ENCODE measurements at places on chromosomes 7 and 10.

- no peak for DNase-seq
These were observed 99.0 kb upstream of the ITGB1 start for GRCh38 chr10:33056828-33057596.

GRCh38 chr10:28948046-28948445 is 270.7 kb downstream of the BAMBI start:
- no peak for DNase-seq

DNA sequence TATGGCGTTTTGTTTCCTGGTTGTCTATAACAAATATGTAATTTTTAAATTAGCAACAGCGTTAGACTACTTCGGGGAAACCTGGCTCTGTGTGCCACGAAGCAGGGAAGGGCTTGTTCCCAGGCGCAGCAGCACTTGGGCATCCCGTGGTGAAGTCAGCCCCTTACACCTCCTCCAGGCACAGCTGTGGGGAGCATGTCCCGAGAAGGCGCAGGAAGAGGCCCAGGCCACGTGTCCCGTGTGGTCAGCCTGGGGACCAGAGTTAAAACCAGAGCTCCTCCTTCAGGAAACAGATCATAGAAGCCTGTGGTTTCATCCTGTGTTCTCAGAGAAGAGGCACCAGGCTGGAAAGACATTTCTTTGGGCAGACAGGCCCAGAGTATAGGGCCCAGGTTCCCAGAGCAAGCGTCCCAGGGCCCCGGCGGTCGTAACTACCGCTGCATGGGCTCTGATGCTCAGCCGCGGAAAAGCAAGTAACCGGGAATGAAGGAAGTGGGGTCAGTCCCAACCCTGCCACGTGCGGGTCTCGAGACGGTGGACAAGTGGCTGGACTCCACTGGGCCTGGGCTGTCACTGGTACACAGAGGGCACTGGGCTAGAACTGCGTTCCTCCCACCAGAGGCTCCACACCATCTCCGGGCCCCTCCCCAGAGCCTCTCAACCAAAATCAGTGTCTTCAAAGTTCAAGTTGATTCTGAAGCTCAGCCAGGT is 7.1 kb downstream of the NUDT1 start:
- peak; percentile 22 for DNase-seq

GRCh38 chr7:16693601-16694318 is 47.8 kb downstream of the BZW2 start:
- no peak for DNase-seq

- no peak for DNase-seq
These were observed 6.5 kb downstream of the ATP5F1C start for GRCh38 chr10:7794251-7795026.

DNA sequence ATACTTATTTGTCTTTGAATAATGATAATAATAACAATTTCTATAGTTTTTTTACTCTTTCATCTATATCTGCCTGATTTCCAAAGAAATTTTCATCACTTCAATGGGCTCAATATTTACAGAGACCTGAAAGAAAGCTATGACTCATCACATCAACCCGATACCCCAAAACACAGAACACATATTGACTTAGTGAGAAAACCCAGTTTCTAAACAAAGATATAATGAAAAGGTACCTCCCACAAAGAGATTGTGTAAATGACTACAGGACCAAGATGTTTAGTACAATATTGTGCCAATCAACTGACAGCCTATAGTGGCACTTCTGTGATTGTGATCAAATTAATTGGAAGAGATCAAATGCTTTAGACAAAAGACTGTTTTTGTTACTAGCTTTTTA is 133.9 kb downstream of the PCDH15 start:
- DNase-seq = no peak

GRCh38 chr10:18875477-18875876 is 173.1 kb upstream of the MALRD1 start:
- no peak for DNase-seq

DNA sequence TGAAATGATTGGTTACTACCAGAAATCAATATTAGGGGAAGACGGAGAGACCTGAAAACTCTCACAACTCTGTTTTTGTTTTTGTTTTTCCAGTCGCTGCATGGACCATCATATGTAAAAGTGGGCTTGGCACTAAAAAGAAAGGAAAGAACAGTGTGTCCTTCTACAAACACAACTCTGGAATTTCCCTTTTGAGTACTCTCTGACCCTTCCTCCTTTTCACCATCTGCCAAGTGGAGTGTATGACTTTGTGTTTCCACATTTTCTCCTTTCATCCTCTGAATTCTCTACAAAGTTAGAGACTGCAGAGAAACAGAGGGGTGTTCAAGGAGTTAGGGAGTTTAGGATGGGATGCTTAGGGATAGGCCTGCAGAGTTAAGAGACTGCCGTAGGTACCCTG is 92.0 kb downstream of the MDFIC start:
- DNase-seq = no peak

DNA sequence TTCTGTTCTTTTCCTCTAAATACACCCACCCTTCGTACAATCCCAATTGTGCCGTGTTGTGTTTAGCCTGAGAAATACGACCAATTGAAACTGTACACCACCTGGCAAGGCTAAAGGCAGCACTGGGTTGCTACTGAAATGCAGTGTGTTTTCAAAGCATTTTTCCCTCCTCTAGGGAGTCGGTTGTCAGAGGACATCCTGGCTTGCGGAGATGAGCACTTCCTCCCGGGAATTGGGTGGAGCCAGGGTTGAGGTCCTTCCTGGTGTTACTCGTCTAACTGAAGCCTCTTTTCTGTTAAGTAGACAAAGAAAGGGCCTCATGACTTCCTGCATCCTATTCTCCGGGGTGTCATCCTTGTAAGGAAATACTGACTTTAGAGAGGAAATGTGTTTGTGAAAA is 133.5 kb downstream of the MTPAP start:
- DNase-seq = no peak

DNA sequence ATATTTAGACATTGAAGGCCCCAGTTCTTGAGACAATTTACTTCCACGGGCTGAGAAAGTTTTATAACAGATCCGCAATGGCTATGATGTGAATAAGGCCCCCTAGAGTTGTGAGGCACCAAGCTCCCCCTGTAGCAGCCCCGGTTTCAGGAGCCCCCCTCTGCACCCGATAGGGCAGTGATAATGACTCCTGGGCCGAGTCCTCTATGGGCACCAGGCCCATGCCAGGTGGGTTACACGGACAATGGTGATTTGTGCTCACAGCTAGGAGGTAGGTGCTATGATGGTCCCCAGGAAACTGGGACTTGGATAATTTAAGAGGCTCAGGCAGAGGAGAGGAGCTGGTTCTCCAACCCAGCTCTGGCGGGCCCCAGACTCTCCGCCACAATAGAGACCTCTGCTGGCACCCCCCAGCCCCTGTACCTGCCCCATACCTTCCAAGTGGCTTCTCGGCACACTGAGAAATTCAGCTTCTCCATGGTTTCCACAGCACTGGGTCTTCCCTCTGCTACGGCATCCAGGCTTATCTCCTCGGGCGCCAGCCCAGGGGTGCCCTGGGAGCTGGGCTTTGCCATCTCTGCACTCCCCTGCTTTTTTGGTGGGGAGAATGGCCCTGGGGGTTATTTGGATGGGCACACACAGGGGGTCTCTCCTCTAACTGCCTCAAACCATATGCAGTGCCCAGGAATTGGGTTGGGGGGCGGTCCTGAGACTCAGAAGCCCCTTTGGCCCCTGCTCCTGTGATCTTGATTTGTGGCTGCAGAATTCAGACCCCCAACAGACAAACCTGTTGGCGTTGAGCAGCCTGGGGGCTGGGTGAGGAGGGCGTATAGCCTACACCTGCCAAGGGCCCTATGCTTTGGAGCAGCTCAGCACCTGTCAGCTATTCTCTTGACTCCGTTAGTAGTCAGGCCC is 12.2 kb upstream of the KCP start:
- no peak for DNase-seq

- DNase-seq = no peak
These were observed 25.7 kb downstream of the UNC5B start for GRCh38 chr10:71237843-71238623.

- peak; percentile 79 for DNase-seq
These were observed 317.3 kb upstream of the FZD1 start for GRCh38 chr7:90946730-90947501.

DNA sequence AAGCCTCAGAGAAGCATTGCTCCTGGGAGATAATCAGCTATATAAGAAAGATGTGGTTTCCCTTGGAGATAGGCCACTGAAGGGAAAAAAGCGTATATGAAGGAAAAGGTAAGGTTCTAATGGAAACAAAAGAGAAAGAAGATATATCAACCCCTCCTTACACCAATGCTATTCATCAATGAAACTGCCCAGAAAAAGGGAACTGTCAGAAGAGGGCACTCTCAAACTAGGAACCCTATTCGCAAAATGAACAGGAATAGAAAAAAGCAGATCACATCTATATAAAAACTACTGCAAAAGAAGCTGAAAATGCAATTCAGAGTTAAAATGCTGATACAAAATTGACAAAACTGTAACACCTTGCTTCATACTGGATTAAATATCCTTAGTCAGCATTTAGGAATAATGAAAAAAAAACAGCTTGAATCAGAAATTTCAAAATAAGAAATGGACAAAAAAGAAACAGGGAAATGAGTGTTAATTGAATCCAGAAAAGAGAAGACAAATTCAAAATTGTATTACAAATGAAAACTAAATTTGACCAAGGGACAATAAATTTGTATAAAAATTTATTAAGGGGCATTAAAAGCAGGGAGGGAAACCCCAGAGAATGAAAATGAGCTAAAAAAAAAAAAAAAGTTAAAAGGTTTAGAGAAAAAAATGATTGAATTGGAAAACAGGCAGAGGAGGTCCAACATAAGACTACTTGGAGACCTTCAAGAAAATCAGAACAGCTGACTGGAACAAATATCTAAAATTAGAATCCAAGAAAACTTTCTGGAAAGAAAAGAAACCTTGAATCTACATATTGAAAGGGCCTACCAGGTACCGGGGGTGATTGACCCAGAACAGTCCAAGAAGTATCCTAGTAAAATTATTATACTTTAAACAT is 17.9 kb downstream of the NHLRC2 start:
- DNase-seq = no peak

DNA sequence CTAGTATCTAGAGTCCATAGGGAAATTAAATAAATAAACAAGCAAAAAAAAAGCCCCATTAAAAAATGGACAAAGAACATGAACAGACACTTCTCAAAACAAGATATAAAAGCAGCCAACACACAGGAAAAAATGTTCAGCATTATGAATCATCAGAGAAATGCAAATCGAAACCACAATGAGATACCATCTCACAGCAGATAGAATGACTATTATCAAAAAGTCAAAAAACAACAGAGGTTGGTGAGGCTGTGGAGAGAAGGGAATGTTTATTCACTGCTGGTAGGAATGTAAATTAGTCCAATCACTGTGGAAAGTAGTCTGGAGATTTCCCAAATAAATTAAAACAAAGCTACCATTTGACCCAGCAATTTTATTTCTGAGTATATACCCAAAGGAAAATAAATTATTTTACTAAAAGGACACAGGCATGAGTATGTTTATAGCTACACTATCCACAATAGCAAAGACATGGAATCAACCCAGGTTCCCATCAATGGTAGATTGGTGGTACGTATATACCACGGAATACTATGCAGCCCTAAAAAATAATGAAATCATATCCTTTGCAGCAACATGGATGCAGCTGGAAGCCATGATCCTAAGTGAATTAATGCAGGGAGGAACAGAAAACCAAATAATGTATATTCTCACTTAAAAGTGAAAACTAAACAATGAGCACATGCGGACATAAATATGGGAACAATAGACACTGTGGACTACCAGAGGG is 366.5 kb upstream of the SEMA3C start:
- DNase-seq = no peak

DNA sequence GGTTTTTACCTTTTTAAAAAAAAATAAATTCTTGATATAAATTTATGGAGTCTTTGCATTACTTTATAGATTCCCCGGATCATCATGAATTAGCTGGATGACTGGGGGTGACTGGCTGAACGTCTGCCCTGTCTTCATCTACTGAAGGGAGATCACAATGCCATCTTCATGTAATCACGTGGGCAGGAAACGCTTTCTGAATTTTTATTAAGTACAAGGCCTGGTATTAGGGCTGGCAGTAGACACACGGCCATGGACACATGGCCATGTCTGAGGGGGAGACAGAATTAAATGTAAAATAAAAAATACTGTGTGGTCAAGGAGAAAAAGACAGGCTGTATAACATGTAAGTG is 111.2 kb downstream of the VIPR2 start:
- DNase-seq = no peak

GRCh38 chr10:98538472-98538871 is 91.7 kb upstream of the HPS1 start:
- DNase-seq = no peak

GRCh38 chr10:103278537-103278823 is 1.5 kb downstream of the INA start:
- DNase-seq = peak; percentile 47

DNA sequence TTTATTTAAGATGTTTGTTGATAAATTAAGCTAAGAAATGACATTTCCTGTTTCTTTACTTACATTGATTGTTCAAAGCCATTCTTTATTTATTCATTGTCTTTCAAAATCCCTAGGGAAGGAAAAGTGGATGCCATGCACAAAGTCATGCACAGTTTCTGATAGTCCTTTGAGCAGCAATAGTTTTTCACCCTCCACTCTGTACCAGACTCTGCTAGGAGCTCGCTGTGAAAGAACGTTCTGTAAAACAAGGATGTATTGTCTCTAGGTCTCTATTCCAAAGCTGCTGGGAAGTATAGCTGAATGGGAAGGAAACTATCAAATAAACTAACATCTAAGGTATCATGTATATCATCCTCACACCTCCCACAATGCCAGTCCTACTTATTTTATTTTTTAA is 7.8 kb upstream of the NOC3L start:
- no peak for DNase-seq

DNA sequence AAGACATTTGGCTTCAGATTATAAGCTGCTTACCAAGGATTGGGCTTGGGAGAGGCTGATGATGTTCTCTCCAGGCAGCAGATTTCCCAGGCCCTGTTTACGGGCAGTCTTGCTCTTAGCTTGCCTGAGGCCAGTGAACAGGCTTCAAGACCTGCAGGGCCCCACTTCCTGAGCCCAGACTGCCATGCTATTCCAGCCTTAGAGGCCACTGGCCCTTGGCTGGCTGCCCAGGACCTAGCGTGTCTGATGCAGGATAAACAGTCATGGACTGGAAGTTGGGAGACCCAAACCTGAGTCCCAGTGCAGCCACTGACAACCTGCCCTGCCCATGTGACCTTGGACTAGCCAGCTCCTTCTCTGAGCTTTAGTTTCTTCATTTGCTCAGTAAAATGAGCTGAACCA is 2.9 kb downstream of the PRXL2A start:
- DNase-seq = no peak

- DNase-seq = no peak
These were observed 16.5 kb upstream of the GPR22 start for GRCh38 chr7:107453388-107453787.

- no peak for DNase-seq
These were observed 98.2 kb downstream of the EXOC6 start for GRCh38 chr10:92946491-92946890.

- DNase-seq = no peak
These were observed 727.9 kb upstream of the KCND2 start for GRCh38 chr7:119545118-119545517.

Data from G401 (cell line).